ENCODE measurements at places on chromosomes 7 and 10.

DNA sequence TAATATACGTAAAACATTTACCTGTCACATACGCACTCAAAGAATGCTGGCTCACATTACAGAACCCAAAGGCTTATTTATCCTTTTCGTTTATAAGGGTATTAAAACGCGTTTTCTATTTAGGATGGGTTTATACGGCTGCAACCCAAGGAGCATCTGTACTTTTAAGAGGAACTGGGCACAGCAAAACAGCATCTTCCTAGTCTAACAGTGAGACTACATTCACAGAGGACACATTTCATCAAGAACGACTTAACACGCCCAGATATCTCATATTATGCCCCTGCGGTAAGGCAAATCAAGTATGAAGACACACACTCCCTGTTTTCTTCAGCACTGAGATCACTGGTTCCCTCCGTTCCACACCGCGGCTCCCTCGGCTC lies 533 bp upstream of the DMTF1 start:
- no peak for DNase-seq

- DNase-seq, result no peak
Measured at GRCh38 chr7:91947948-91948347, 7.3 kb downstream of the AKAP9 start.

DNA sequence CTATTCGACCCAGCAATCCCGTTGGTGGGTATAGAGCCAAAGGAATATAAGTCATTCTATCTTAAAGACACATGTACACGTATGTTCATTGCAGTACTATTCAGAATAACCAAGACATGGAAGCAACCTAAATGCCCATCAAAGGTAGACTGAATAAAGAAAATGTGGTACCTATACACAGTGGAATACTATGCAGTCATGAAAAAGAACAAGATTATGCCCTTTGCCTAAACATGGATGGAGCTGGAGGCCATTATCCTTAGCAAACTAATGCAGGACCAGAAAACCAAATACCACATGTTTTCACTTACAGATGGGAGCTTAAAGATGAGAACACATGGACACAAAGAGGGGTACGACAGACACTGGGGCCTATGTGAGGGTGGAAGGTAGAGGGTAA lies 845.3 kb downstream of the TYW1 start:
- no peak for DNase-seq

GRCh38 chr10:6279540-6280267 lies 77.0 kb downstream of the PFKFB3 start:
- DNase-seq, result no peak

DNA sequence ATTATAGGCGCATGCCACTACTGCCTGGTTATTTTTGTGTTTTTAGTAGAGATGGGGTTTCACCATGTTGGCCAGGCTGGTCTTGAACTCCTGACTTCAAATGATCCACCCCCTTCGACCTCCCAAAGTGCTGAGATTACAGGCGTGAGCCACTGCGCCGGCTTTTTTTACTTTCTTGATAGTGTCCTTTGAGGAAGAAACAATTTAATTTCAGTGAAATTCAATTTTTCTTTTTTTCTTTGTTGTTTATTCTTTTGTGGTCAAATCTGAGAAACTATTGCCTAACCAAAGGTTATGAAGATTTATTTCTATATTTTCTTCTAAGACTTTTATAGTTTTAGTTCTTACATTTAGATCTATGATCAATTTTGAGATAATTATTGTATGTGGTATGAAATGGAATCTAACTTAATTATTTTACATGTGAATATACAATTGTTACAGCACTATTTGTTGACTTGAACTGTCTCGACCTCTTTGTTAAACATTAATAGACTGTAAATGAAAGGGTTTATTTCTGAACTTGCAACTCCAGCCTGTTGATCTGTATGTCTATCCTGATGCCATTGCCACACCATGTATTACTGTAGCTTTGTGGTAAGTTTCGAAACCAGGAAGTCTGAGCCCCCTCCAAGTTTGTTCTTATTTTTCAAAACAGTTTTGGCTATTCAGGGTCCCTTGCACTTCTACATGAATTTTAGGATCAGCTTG lies 19.8 kb upstream of the RASSF4 start:
- DNase-seq, result no peak

DNA sequence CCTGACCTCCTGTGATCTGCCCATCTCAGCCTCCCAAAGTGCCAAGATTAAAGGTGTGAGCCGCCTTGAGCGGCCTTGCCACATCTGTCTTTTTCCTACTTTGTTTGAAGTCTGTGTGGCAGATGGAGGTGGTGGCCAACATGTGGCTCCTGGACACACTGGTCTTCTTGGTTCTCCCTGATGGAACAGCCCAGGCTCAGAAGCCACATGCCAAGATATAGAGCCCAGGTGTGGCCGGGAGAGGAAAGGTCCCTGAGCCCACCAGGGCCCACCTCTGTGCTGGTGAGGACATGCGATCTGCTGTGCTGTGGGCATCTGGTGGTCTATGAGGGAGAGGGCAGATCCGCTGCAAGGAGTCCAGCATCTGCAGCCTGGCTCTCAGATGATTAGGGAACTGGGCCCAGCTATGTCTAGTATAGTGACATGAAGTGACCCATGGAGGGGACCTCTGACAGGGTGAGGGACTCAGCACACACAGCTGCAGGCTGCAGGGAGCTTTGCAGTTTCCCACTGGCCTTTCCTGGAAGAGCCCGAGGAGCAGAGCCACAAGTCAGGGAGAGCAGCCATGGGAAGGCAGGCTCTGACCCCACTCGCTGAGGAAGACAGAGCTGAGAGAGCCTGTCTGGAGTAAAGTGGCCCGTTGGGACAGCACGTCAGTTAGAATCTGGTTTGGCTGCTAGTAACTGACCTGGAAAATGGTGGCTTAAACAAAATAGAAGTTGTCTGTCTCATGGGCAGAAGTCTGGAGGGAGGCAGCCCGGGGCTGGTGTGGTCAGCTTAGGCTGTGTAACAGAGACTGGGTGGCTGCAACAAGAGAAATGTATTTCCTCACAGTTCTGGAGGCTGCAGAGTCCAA lies 25.9 kb downstream of the ADCY1 start:
- DNase-seq, result no peak

DNA sequence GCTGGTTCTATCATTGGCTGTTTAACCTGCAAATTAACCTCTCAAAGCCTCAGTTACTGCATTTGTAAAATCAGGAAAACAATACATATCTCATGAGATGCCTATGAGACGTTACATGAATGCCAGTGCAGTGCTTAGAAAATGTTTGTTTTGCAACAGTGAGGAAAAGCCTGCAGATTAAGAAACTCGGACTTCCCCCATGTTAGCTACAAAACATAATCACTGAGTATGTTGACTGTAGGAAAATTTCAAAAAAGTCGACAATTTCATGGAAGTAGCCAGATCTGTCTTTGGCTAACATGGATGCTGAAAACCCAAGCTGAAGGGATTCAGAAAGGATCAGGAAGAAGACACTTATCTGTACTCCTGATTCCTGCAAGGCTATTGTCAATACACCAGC lies 121.4 kb downstream of the TRIL start:
- DNase-seq, result no peak

DNA sequence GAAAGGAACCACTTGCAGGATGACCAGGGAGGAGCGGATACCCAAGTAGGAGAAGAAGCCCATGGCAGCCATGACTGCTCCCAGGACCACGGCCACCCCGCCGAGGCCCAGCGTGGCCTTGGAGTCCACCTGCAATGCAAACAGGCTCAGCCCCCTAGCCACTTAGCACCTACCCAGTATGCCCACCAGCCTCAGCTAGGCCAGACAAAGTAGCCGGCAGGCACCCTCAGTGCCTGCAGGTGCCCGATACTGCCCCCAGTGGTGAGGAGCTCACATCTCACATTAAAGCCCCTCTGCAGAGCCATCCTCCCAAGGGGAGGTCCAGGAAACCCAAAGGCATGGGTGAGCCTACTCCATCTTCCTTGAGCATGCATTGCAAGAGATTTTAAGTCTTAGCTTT lies 6.6 kb downstream of the NPC1L1 start:
- no peak for DNase-seq

- no peak for DNase-seq
Measured at GRCh38 chr7:129169686-129170440, 18.6 kb upstream of the SMO start.

DNA sequence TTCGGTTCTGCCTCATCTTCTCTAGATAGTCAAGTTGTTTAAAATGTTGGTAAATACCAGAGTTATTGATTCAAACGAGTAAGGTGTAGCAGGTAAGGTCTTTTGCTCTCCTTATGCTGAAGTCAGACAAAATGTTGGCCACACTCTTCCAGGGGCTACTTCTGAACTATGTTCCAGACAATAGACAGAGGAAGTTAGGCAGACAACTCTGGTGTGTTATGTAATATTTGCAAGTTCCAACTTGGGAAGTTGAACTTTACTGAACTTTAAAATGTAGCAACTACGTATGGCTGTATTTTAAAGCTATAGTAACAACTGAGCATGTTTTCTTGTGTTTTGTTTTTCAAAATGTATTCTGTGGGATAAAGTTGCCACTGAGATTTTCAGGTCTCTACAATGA lies 125.7 kb upstream of the NEBL start:
- no peak for DNase-seq

DNA sequence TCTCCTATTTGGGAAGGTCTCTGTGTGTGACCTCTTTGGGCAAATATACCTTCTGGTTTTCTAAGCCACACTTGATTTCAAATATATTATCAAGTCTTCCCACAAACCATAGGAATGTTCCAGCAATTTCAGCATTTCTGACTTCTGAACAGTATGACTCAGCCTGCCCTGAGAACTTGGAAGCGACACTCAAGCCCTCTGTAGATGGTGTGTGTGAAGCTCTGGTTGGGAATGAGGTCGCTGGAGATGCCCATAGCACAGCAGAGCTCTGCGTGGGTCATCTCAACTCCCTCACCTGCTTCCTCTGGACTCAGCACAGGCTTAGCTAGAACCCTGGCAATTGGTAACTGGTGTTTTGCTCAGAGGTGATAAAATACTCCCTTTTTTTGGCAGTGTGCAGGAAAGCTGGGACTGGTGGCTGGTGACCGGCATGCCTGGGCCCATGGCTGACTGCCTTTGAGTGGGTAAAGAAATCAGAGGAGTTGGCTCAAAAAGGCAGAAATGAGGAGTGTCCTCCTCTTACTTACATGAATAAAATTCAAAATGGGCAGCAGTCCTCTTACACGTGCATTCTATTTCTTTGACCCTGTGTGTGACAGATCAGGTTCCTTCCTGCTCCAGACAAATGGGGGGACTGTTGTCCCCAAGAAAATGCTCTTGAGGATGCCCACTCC lies 87.5 kb upstream of the NRP1 start:
- no peak for DNase-seq

DNA sequence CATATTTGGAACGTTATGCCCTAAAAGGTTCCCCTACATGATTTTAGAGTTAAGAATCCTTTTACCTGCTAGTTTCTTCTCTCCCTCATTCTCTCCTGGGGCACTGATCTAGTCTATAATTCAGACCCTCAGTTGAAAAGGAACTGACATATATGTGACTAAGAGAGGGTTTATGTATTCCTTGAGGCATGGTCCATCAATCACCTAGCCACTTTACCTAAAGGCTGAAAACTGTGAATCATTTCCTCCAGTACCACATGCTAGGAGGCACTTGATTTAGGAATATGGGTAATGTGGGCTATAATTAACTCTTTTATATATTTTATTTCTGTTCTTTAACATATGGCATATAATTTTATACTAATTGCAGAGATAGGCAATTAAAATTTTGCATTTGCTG lies 303.5 kb downstream of the BBS9 start:
- no peak for DNase-seq

DNA sequence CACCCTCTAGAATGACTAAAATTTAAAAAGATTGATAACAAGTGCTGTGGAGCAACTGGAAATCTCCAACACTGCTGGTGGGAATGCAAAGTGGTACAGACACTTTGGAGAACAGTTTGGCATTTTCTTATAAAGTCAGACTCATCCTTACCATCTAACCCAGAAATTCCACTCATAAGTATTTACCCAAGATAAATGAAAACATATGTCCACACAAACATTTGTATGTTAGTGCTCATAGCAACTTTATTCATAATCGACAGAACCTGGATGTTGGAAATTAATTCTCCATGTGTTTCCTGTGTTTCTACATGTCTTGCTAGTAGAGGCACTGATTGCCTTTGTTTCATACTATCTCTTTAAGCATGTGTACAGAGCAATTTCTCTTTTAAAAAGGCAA lies 282.4 kb downstream of the AHR start:
- DNase-seq, result no peak

DNA sequence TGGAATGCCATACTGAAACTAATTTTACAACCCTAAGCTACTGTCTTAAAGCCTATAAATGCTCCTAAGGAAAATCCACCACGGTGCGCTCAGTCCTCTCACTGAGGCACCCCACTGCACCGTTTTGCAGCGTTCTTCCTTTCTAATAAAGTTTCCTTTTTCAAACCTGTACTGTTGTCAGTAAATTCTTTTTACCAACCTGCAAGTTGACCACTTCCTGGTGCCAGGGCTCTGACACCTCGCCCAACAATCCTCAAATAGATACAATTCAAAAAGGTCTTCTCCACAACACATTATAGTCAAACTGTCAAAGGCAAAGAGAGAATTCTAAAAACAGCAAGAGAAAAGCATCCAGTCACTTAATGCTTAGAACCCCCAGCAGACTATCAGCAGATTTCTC lies 42.8 kb downstream of the HERPUD2 start:
- DNase-seq, result no peak

GRCh38 chr10:127151541-127151940 lies 44.9 kb downstream of the INSYN2A start:
- no peak for DNase-seq

DNA sequence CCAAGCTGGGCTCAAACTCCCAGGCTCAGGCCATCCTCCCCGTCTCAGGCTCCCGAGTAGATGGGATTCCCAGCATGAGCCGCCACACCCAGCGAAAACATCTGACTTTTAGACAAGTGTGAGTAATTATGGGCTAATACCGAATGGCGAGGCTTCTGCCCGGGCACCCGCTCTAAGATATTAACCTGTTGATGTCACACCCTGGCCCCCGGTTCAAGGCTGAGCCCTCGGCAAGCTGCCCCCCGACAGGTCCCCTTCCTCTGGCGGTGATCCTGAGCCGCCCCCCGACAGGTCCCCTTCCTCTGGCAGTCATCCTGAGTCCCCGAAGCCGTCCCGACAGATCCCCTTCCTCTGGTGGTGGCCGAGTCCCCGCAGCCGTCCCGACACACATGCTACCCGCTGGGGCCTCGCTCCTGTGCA lies 5.2 kb downstream of the PSMG3 start:
- no peak for DNase-seq

DNA sequence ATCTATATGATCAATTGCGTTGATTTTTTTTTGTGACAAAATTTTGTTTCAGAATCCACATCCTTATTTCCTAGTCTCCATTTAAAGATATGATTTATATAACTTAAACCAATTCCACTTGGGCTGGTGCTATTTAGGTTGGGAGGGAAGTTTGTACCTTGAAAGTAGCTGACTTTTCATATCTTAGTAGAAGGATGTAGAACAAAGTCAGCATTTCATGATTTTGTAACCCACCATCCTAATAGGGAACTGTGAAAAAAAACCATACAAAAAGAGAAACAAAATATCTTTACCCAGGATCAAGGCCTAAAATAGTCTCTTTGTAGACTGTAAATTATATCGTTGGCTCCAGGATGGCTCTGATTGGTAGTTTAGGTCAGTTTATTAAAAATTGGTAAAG lies 8.3 kb downstream of the HECTD2 start:
- DNase-seq, result no peak

All from stimulated activated CD4-positive, alpha-beta T cell treated with anti-CD3 and anti-CD28 coated beads, Interleukin-15, amount 100 ng/mL, for 1 hour (primary cell).